ENCODE measurements at places on chromosomes 7 and 10. TPM values are rescaled to one million over a fixed set of nuclear protein-coding genes. Genes with fewer than 3 reads are reported as not detected.

DNA sequence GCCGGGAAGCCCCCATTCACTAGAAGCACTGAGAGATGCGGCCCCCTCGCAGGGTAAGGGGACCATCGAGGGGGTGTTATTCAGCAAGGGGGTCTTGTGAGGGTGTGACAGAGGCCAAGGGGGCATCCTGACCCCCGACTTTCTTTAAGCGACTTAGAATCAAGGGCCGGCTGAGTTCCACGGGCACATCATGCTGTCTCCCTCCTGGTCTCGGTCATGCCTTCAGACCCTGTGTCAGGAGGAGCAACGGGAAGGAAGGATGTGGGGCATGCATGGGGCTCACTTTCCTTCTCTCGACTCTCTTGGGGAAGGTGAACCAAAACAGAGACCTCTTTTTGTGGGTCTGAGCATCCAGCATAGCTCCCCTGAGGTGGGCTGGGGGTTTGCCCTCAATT lies 2.5 kb downstream of the ACSL5 start:
- DNase-seq, result no peak
- H3K36me3 ChIP-seq, result no peaks in the 10 kb centered on the region
- peak overlapping the region; percentile 2 for H3K4me3 ChIP-seq
- peak overlapping the region; percentile 62 for H3K27ac ChIP-seq

DNA sequence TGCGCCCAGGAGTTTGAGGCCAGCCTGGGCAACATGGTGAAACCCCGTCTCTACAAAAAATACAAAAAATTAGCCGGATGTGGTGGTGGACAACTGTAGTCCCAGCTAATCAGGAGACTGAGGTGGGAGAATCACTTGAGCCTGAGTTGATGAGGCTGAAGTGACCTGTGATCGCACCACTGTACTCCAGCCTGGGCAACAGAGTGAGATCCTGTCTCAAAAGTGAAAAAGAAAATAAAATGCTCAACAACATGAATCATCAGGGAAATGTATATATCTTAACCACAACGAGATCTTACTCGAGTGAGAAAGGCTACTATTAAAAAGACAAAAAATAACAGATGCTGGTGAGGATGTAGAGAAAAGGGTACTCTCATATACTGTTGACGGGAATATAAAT lies 72.7 kb downstream of the JMJD1C start:
- DNase-seq, result no peak
- H3K4me3 ChIP-seq, result no peak overlapping the region
- H3K27me3 ChIP-seq, result no peaks in the 10 kb centered on the region
- H3K4me1 ChIP-seq, result no peaks in the 10 kb centered on the region
- no peaks in the 10 kb centered on the region for H3K36me3 ChIP-seq
- H3K27ac ChIP-seq, result no peak overlapping the region

BMPER gene
- 0.55 TPM for total RNA-seq

MRLN gene
- total RNA-seq, result not detected

PNLIPRP3 gene
- not detected for total RNA-seq

GHRHR gene
- total RNA-seq, result not detected

Data from adrenal gland (tissue), 19 donors.